ENCODE measurements at places on chromosomes 1 and 21. TPM values are rescaled to one million over a fixed set of nuclear protein-coding genes. Genes with fewer than 3 reads are reported as not detected.
A peak's percentile ranks its signal among the peaks of the same experiment; 100 is the strongest.

OR2L13 gene
- not detected for total RNA-seq

DNA sequence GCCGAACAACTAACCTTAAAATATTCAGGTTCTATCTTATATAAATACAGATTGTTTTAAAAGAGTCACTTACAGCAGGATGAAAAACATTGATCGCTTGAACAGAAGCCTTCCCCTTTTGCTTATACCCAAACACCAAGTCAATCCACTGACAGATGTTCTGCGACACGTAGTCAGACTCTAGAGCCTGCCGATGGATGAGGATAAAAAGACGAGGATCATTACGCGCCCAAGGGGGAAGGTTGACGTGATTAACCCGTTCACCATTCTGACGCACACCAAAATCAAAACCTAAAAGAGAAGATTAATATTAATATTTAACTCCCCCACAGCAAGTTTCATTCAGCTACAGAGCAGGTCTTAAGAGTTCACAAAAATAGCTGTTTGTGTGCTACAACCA is 59.4 kb upstream of the GNG4 start:
- DNase-seq: no peak

GRCh38 chr1:111821121-111821745 is 65.5 kb downstream of the DDX20 start:
- no peak for DNase-seq

GRCh38 chr1:20298626-20299025 is 8.0 kb downstream of the VWA5B1 start:
- no peak for DNase-seq

DNA sequence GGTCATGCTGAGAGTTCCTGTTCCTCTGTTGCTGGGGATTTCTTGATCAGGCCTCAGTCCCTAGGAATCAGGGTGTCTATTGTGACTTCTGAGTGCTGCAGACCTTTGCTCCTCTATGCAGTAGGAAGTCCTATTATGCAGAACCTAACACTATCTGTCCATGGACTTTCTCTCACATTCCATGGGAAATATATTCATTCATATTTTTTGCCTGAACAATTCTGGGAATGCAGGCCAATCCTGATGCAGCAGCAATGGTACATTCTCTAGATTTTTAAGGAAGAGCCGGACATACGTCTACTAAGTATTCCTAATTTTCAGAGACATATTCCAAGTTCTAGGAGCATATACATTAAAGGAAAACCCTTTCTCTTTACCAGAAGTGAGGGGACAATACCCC is 61.1 kb upstream of the C1orf87 start:
- no peak for DNase-seq

DNA sequence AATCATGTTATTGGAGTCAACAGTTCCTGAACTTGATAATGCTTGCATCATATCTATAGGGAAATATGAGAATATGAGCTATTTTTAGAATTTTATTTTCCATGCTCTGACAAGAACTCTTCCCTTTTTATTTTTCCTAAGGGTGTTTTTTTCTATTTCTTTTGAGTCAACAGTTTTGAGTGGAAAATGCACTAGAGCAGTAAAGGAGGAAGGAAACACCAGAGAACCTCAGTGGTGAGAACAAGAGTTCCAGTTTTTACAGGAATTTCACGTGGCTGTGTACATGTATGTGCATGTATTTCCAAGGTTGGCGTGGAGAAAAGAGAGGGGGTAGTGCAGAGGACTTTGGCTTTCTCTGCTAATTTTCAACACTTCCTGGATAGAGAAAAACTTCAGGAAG is 63.6 kb upstream of the TNFSF18 start:
- DNase-seq: no peak

DNA sequence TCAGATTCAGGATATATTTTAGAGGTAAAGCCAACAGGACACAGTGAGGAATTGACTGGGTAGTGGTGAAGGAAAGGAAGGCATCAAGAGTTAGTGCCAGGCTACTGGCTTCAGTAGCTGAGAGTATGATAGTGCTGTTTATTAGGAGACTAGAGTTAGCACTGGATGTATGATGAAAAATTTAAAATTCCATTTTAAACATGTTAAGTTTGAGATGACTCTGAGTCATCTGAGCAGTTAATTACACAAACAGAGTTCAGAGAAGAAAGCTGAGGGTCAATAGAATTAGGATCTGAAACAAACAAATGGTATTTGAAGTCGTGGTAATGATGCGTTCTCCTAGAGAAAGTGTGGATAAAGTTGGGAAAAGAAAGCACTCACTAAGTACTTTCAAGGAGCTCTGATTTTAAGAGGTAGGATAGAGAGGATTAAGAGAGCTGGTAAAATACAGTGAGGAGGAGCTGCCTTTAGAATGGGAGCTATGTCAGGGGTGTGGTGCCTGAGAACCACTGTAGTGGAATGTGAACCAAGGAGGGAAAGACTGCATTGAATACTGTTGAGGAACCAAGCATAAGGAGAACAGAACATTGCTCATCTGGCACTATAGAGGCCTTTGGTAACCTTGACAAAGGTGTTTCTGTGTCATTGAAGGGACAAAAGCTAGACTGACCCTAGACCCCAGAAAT is 21.7 kb upstream of the SHCBP1L start:
- no peak for DNase-seq

- peak; percentile 31 for DNase-seq
These were observed 12.6 kb downstream of the NHLH2 start for GRCh38 chr1:115828101-115829022.

FCN3 gene
- total RNA-seq: 46.0 TPM

SPRR2D gene
- not detected for total RNA-seq

TSPAN2 gene
- total RNA-seq: 9.5 TPM

DNA sequence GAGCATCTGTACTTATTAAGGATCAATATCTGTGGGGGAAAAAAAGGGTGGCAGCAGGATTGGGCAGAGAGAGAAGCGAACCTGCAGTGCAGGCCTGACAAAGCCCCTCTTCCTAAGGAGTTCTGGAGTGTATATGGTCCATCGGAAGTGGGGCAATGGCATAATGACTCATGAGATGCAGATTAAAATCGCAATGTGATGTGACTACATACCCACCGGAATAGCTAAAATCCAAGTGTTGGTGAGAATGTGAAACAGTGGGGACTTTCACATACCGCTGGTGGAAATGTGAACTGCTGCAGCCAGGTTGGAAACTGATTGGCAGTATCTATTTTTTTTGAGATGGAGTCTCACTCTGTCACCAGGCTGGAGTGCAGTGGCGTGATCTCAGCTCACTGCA is 8.2 kb upstream of the CREG1 start:
- DNase-seq: no peak

ZBTB8A gene
- 3.8 TPM for total RNA-seq

OR2T33 gene
- total RNA-seq: not detected

DNA sequence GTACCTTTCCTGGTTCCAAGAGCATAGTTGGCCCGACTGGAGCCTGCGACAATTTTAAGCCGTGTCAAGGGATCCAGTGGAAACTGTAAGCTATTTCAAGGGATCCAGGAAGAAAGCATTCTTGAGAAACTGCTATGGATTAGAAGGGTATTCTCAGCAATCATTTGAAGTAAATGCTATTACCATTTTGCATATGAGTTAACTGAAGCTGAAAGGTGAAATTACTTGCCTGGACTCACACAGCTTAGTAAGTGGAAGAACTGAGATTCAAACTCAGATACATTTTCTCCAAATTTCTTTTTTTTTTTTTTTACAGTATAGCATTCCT is 589 bp downstream of the ZNF684 start:
- DNase-seq: no peak

- DNase-seq: no peak
These were observed 10.7 kb downstream of the FMO2 start for GRCh38 chr1:171195767-171196166.

DNA sequence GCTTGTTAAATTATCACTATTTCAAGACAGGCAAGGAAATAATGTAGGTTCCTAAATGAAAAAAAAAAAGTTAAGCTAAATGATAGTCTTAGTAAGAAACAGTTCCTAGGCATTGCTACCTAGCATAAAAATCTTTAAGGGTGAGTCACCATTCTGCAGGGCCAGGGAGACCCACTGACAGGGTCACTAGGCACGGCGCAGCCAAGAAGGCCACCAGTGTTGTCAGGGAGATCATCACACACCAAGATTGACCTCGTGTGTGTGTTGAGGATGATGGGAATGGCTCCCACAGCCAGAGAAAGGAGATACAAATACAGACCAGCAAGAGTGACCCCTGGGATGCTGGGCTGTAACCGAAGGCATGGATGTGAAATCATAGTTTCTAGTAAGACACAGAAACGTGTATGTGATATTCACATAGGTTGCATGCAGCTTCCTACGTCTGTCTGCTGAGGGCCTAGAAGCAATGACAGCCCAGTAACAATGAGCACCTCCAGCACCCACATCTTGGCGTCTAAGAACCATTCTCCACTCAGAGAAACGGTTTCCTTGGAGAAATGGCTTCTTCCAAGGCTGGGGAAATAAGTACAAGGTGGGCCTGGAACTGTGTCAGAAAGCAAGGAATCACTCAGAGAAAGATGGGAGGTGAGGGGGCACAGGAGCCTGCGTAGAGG is 29.1 kb downstream of the RIPK4 start:
- DNase-seq: no peak

OR2T35 gene
- not detected for total RNA-seq

DNA sequence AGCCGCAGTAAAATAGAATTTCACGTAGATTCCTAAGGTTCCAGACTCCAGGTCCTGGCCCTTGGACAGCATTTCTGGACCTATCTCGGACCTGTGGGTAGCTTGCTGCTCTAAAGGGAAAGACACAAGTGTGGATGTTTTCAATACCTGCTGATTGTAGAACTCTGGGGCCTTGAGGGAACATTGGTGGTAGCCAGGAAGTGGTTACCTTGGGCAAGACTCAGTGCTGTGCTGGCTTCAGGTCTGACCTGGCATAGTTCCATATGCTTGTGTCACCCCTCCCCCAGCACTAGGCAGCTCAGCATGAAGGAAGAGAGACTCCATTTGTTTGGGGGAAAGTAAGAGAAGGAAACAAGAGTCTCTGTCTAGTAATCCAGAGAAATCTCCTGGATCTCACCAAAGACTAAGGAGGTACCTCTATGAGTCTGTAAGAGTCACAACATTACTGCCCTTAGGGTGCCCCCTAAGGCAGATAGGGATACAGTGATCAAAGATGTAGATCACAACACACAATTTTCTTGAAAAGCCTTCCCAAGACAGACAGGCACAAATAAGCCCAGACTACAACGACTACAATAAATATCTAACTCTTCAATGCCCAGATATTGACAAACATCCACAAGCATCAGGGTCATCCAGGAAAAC is 398.8 kb downstream of the TGFB2 start:
- no peak for DNase-seq

GRCh38 chr1:59556398-59556797 is 258.4 kb upstream of the HOOK1 start:
- DNase-seq: no peak

ALX3 gene
- not detected for total RNA-seq

PTPN22 gene
- total RNA-seq: 1.2 TPM

DNA sequence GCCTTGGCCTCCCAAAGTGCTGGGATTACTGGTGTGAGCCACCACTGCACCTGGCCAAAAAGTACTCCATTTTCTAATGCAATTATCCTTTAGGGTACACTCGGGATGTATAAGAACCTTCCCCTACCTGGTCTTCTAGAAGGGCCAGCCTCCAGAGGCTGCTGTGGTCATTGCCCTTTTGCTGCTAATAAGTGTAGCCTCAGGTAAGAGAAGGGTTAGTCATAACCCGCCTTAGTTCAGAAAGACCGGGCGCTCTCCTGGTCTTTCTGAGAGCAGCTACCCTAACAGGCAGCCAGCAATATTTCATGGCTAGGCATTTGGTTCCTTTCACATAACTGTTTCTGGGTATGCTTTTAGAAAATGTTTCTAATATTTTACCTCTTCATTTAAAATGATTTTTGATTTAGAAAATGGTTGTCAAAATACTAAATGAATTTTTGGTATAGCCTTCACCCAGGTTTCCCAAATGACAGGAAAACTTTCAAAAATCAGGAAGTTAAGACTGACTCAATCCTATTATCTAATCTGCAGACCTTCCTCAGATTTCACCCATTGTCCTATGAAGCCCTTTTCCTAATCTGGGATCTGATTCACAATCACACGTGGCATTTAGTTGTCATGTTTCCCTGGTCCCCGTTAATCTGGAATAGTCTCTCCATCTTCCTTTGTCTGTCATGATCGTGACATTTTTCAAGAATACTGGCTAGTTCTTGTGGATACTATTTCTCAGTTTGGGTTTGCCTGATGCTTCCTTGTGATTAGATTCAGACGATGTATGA is 479.0 kb downstream of the SIPA1L2 start:
- DNase-seq: no peak

MIXL1 gene
- total RNA-seq: not detected

DCST1 gene
- not detected for total RNA-seq

OSCP1 gene
- total RNA-seq: 10.2 TPM

DNA sequence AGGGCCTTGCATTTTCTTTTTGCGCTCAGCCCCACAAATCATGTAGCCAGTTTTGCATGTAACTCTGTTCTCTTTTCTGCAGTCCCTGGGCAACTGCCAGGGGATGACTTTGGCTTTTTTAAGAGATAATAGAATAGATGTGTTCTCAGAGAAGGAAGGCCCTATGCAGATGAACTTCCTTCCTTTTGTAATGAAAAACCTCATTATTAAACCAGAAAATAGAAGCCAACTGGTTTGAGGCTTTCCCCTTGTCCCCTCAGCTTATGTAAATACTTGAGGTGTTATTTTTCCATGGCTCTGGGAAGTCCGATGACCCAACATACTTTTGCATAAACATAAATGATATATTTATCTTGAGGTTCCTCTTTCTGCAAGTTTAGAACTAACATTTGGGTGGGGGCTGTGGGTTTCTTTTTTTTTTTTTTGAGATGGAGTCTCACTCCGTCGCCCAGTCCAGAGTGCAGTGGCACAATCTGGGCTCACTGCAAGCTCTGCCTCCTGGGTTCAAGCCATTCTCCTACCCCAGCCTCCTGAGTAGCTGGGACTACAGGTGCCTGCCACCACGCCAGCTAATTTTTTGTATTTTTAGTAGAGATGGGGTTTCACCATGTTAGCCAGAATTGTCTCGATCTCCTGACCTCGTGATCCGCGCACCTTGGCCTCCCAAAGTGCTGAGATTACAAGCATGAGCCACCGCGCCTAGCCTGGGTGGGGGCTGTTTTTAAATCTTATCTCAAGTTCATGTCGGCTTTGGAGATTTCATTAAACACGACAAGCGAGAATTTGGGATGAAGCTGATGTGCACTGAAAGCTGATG is 14.4 kb upstream of the FCRL5 start:
- DNase-seq: peak; percentile 18

- no peak for DNase-seq
These were observed 1.8 kb downstream of the CCDC190 start for GRCh38 chr1:162859191-162859590.
